ENCODE measurements at places on chromosomes 1 and 21. TPM values are rescaled to one million over a fixed set of nuclear protein-coding genes. Genes with fewer than 3 reads are reported as not detected.

REN gene
- not detected for total RNA-seq

DNA sequence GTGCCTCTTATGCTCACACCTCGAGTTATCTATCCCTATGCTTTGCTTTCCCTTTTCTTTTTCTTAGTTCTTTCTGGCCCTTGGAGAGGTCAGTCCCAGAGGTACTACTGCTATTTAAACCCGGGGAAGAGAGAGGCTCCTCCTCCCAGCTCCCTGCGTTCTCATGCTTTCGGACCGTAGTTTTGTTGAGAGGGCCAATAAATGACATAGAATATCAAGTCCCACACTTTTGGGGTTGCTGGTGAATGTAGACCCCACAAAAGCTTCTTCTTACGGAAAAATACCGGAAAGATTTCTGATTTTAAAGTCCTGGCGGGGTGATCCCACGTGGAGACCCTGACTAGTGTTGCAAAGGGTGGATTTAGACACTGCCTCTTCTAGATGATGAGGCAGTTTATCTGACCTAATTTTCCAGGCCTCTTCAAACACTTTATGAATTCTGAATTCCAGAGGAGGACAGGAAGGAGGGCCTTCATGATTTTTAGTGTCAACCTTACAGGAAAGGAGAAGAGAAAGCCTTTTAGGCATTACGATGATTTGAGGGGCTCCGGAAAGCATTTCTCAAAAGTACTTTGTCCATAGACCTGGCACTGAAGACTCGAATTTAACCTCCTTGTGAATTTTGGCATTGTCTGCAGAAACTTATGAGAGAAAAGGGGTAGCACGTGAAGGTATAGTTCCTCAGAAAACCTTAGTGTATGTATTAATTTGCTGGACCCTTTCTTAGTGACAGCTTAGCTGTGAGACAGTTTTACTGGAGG, 694 bp downstream of the TMEM167B start:
- peak; percentile 41 for DNase-seq

GRCh38 chr1:101363891-101364318, 127.1 kb downstream of the S1PR1 start:
- no peak for DNase-seq

DNA sequence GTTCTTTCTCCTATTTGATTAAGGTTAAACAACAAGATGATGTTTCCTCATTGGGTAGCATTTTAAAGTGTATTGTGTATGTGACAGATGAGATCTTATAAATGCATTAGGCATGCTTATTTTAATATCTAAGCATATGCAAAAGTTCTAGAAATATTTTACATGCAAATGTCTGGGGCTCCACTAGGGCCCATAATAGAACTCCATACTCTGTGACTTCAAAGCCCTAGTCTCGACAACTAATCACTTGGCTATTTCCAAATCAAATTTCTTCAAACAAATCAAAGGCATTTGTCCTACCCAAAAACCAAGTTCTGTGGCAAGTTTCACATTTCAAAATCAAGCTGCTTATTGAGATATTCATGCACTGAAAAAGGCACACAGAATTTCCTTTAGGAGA, 385.6 kb upstream of the ST6GALNAC5 start:
- no peak for DNase-seq

DNA sequence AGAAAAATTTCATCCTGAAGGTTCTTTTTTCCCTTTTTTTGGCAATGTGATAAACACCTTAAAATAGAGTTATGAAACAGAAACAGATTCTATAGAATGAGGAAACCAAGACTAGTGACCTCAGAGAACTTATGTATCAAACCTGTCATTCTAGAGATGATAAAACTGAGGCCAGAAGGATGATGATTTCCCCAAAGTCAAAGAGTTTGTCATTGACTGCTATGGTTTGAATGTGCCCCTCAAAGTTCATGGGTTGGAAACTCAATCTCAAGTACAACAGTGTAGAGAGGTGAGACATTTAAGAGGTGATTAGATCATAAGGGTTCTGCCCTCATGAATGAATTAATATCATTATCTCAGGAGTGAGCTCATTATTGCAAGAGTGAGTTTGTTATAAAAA, 13.7 kb upstream of the BEND5 start:
- no peak for DNase-seq

KIAA1614 gene
- total RNA-seq = not detected

DNA sequence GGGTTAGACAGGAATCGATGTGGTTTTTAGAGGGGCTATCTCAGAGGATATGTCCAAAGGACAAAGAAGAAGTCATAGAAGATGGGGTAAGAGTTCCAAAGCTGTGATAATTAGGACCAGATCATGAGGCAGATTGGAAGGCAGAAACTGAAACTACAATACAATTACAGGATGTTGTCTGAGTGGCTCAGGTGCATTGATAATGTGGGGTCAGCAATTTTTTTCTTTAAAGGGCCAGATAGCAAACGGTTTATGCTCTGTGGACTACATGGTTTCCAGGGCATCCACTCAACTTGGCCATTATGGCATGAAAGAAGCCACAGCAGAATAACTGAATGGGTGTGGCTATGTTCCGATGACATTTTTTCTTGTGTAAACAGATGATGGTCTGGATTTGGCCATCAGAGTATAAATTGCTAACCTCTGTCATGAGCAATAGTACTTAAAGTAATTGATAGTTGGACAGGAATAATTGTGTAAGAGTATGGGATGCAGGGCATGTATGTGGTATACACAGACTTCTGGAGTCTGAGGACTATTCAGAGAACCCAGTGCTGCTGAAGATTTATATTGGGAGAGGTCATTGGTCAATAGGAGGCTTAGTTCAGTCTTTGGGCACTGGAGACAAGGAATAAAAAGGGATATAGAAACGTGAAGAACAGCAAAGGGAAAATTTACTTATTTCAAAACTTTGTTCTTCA, 198.4 kb upstream of the ADGRL4 start:
- no peak for DNase-seq

RPAP2 gene
- total RNA-seq = 31.6 TPM

RXFP4 gene
- total RNA-seq = not detected

ALG6 gene
- total RNA-seq = 18.8 TPM

- no peak for DNase-seq
Measured at GRCh38 chr1:84883286-84883685, 9.7 kb downstream of the LPAR3 start.

Data from activated CD4-positive, alpha-beta memory T cell treated with anti-CD3 and anti-CD28 coated beads for 36 hours (primary cell).